Activated CD4-positive, alpha-beta T cell treated with anti-CD3 and anti-CD28 coated beads, Interleukin-2, amount 50 U/mL, for 48 hours (primary cell): ENCODE measurements at places on chromosomes 2 and 18.

GRCh38 chr2:58983111-58983510, 742.0 kb upstream of the FANCL start:
- no peak for DNase-seq

DNA sequence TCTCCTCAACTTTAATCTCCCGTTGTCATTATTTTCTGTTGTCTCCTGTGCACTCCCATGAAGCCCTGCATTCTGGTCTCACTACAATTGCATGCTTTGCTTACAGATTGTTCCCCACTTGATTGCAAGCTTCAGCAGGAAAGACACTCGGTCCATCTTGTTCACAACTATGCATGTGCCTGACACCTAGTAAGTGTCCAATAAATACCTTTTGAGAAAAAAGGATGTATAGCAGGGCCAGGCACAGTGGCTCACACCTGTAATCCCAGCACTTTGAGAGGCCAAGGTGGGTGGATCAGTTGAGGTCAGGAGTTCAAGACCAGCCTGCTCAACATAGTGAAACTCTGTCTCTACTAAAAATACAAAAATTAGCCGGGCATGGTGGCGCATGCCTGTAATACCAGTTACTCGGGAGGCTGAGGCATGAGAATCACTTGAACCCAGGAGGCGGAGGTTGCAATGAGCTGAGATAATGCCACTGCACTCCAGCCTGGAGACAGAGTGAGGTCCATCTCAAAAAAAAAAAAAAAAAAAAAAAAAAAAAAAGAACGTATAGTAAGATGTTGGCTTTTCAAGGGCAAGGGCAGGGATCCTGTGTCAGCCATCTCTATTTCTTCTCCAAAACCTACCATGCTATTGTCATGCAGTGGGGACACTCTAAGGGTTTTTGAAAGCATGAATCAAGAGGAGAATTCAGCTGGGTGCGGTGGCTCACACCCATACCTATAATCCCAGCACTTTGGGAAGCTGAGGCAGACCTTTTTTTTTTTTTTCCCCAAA, 338.3 kb downstream of the MYCN start:
- no peak for DNase-seq

DNA sequence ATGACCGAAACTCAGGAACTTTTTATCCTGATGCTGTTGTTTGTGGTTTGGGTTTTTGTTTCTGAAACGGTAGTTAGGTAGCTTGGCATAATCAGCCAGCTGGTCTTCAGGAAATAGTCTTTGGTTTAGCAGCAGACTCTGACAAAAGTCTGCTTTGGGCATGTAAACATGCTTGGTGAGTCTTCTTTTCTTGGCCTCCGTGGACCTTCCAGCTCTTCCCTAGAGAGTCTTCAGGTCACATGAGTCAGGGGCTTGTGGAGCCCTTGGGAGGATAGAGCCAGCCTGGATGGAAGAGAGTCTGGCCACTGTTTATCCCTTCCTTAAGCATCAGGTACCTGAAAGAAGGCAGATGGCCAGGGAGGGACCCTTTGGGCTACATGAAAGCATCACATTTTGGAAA, 154.5 kb downstream of the MGAT5 start:
- no peak for DNase-seq

GRCh38 chr2:71788186-71788525, 334.8 kb downstream of the DYSF start:
- DNase-seq, result no peak

- DNase-seq, result no peak
These were observed at the start of gene ACMSD for GRCh38 chr2:134838143-134838620. Gene ACMSD (plus strand): TSS chr2:134838616. CDS start chr2:134838683, 67 bp downstream.

DNA sequence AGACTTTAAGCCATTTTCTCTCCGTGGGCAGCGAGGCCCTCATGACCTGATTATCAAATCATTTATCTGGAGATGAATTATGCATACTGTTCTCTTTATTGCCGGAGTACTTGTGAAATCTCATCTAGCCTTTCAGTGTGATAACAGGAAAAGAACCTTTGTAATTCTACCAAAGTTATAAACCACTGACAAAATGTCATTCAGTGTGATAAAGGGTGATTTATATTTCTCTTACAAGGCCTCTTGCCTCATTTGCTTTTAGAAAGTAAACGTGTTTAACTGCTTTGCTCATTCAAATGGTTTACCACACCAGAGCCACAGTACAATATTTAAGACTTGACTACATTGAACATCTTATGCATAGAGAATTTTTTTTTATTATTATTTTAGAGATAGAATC, 13.8 kb downstream of the MTCL1 start:
- DNase-seq, result no peak

DNA sequence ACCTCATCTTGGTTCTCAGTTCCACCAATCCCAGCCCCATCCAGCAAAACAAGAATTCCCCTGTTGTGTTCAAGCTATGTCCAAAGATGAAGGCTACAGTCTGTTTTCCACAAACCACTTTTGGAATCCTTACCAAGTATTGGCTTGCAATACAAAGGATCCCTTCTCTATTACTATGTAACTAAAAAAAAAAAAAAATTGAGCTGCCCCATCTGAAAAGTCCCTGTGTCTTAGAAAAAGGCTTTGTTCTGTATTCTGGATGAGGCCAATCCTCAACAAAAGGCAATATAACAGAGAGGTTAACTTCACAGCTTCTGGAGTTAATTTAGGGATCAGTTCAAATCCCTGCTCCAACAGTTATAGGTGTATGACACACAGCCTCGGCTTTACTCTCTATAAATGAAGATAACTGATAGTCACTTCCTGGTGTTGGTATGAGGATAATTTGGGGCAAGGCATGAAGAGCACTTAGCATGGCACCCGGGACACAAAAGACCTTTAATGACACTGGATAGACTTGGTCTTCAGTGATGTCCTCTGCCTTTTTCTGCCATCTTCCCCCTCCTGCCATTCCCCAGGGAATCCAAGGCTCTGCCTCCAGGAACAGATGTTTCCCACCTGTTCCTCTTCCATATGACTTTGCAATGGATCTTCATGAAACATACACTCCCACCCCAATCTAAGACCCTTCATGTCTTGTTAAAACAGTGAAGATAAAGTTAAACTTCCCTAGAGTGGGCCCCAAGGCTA, 61.2 kb upstream of the ATL2 start:
- DNase-seq, result no peak

DNA sequence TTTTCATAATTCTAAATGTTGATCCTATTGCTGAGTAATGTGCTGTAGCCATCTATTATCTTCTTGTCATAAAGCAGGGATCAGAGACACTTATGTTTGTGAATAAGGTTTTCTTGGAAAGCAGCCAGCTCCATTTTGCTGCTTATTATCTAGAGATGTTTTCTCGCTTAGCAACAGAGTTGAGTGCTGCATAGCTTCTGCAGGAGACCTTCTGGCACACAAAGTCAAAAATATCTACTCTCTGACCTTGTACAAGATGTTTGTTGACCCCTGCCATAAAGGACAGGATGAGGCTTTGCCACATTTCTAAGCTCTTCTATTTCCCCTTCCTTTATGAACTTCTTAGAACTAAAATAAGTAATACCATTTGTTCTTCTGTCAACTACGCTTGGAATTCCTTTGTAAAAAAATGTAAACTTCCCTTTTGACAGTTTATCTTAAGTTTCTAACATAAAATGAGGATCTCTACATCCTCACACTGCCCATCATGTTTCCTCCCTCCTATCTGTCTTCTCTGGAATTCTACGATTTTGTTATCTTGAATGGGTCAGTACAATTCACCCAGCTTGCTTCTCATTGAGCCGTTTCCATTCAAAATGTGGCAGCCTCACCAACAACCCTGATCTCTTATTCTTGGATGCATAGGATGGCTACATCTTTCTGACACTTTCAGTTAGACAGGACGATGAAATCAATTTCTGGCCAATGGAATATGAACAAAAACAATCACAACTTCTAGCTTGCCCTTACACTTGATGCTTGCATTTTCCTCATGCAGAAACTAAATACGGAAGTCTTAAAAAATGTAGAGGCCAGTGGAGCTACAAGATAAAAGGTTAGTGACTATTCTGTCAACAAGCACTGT, 1377.0 kb downstream of the SUCLG1 start:
- DNase-seq, result no peak

DNA sequence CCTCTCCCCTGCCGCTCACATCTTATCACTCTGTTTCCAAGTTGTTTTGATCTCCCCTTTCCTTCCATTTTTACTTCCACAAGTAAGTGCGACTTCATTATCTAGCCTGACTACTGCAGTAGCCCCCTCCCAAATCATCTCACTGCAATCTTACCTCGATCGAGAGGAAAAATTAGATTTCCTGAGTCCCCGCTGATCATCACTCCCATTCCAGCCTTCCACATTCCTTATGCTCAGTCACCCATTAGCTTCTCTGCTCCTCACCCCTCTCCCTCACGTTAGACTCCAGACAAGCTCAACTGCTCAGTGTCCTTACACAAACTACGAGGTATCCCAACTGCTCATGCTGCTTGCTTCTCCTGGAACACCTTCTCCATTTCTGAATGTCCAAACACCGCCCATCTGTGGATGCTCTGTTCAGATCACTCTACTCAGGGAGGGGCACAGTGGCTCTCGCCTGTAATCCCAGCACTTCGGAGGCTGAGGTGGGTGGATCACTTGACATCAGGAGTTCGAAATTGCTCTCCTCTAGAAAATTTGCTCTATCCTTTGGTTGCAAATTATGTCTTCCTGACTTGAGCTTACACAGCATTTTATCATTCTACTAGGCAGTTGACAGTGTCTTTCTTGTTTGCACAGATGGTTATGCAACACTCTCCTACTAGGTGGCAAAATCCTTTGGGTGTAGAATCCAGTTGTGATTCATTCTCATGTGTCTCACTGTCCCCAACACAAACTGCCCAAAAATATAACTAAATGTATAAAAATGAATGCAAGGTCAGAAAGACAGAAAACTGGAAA, 96.5 kb downstream of the INO80D start:
- DNase-seq, result no peak

- DNase-seq, result no peak
These were observed 197.7 kb downstream of the MTX2 start for GRCh38 chr2:176466918-176467452.

GRCh38 chr2:36403675-36404230, 48.2 kb downstream of the CRIM1 start:
- DNase-seq, result no peak

DNA sequence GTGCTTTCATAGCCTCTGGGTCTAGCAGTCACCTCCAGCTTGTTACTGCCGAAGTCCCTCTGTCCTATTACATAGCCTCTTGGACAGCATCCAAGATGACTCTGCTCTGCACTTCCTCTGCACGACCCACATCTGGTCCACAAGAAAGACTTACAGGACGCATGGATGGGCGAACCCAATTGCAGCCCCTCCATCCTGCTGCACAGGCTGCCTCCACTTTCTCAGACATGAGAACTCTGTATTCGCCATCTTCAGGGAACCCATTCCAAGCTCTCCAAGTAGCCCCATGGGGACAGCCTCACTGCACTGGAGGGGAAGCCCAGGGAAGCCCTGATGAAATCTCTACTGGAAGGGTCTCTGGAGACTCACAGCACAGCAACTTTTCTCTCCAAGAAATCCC, 172.1 kb downstream of the GFPT1 start:
- DNase-seq, result no peak

GRCh38 chr18:7568426-7568825, 1.3 kb downstream of the PTPRM start:
- no peak for DNase-seq

DNA sequence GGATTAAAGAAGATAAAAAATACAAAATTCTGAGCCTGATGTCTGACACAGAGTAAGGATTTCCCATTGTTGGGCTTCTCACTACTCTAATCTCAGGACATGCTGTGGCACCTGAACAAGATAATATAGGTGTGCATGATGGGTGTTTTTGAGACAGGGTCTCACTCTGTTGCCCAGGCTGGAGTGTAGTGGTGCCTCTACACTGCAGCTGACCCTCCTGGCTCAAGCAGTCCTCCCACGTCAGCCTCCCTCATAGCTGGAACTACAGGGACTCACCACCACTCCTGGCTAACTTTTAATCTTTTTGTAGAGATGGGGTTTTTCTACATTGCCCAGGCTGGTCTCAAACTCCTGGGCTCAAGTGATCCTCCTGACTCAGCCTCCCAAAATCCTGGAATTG, 32.9 kb downstream of the SOX11 start:
- no peak for DNase-seq

- DNase-seq, result no peak
These were observed 109.1 kb downstream of the DDX1 start for GRCh38 chr2:15700599-15701340.

GRCh38 chr18:57062844-57063243, 84.0 kb upstream of the BOD1L2 start:
- no peak for DNase-seq

DNA sequence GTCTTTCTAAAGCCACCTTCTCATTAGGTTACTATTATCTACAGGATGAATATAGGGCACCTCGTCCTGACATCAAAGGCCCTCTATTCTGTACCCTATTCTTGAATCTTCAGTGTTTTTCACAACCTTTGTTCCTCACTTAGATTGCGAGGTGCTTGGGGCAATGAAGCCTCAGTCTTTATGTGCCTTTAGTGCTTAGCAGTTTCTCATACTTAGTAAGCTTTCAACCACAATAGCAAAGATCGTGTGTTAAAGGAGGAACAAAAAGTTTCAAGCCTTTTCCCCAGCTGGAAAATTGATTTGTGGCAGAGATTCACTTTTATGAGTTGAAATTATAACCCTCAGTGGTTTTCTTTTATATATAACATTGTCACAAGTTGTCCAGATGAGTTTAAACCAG, 226.9 kb downstream of the MYO3B start:
- no peak for DNase-seq

GRCh38 chr2:19762959-19763605, 138.7 kb downstream of the TTC32 start:
- DNase-seq, result no peak

DNA sequence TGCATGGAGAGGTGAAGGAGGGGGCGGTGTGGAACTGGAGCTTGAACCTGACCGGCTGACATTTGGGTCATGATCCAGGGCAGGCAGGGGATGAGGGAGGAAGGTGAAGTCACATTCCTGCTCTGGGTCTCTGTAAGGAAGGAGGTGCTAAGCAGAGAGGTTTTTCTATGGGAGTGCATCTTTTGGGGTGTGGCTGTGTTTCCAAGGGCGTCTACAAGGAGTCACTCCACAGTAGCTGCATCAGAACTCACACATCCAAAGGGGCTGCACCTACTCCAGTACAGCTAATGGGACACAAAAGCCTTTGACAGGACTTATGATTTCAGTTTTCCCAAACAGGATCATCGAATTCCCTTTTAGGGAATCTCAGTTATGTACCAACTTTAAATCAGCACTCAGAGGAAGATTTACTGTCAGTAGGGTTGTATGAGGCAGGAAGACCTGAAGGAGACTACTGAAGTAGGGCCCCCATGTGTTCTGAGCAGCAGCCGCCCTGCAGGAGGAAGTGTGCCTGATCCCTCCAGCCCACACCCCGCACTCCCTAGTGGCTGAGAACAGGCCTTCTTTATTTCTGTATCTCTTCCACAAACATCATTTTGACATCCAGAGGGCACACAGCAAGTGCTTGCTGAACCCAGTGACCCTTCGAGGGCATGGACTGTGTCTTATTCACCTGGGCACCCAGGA, 137.2 kb downstream of the CELF4 start:
- DNase-seq, result no peak
